ENCODE measurements at places on chromosomes 1 and 21. TPM values are rescaled to one million over a fixed set of nuclear protein-coding genes. Genes with fewer than 3 reads are reported as not detected.
A peak's percentile ranks its signal among the peaks of the same experiment; 100 is the strongest.

DNA sequence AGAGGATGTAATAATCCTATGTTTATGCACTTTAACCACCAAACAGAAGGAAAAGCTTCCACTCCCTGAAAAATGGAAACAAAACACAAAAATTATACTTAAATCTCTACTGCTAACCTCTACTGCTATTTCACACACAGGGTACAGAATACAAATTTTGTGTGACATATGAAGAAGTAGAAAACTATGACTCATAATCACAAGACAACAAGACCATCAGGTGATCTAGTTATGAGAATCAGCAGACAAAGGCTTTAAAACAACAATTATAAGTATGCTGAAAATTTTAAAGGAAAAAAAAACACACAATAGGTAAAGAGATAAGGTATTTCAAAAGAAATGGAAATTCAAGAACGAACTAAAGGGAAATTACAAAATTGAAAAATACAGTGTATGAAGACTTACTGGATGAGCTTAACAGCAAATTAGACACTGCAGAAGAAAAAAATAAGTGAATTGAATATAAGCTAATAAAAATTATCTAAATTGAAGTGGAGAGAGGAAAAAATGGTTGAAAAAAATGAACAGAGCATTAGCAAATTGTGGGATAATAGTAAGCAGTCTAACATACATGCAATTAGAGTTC lies 13.6 kb upstream of the NAV1 start:
- DNase-seq, result no peak

GRCh38 chr1:81345110-81345509 lies 455.6 kb upstream of the ADGRL2 start:
- no peak for DNase-seq

DNA sequence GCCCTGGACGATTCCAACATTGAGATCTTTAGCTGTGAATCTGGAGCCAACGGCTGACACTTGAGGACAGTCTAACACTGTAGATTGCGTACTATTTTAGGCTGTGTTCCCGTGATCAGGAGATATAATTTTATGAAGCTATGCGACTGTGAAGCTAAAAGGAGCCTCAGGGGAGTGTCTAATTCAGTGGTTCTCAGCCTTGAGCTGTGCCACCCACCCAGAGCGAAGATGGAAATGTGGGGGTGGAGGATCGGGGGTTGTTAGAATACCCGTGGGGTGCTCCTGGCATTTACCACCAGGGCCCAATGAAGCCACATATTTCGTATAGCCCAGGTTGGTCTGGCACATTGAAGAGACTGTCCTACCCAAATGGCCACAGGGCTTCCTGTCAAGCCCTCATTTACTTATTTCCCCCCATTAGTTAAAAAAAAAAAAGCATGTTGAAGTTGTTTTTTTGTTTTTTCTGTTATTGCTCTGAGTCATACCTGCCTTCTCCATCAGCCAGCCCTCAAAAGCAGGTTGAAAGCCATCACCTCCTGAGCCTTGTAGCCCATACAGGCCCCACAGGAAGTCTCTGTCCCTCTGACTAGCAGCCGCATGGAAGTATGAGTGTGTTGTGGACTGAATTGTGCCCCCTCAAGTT lies 141.7 kb downstream of the GALNT2 start:
- no peak for DNase-seq

DNA sequence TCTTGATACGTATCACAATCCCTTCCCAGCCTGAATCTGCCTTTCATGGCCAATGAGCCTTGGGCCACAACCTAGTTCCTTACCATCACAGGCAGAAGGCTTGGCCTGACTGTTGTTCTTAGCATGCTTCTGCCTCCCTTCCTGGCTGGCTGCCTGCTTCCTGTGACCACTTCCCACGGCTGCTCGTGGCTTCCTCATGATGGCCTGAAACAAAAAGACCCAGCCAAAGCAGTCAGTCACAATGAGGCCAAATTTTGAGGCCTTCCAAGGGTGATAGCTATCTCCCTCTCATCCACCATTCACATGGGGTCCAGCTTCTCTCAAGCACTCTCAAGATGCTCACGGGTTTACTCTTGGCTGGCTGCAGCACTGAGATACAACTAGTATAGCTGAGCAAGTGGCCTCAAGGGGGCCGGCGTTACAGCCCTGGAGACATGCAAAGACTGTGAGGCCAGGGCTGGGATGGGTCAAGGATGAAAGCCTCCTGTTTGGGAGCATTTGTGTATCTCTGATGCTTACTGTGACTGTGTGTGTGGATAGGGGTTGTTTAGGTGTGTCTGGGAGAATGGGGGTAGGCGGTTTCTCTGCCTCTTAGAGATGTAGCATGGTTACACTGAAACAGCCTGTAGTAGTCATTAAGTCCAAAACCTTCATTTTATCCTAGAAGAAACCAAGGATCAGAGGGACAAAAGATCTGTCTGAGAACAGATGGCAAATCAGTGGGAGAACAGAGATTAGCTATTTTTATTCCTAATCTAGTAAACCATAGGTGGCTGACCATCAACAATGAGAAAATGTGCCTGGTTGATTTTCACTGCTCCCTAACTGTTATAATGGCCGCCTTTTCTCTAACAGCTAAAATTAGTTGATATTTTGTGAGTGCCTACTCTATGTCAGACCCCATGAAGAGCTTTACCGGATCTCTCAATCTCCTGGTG lies 5.4 kb upstream of the TOE1 start:
- DNase-seq, result no peak

GRCh38 chr21:15104470-15104869 lies 39.7 kb upstream of the NRIP1 start:
- no peak for DNase-seq

DNA sequence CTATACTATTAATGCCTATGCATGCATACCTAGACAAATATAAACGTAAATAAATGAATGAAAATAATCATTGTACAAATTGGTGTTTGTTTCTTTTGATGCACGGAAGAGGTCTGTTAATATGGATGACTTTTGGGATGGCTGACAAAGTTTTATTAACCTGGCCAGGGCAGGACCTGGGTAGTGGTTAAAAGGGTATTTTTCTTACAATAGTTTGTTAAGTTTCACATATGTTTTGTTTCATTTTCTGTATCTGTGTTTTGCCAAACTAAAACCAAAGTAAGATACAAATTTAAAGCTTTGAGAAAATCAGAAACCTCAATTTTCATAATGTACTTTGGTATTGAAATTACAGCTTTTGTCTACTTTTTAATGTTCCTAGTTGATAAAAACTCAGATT lies 222.7 kb upstream of the OLFM3 start:
- DNase-seq, result no peak

- DNase-seq, result no peak
These were observed 15.4 kb downstream of the ECHDC2 start for GRCh38 chr1:52906135-52906603.

- DNase-seq, result no peak
These were observed 326.7 kb downstream of the SIPA1L2 start for GRCh38 chr1:232303222-232303620.

DNA sequence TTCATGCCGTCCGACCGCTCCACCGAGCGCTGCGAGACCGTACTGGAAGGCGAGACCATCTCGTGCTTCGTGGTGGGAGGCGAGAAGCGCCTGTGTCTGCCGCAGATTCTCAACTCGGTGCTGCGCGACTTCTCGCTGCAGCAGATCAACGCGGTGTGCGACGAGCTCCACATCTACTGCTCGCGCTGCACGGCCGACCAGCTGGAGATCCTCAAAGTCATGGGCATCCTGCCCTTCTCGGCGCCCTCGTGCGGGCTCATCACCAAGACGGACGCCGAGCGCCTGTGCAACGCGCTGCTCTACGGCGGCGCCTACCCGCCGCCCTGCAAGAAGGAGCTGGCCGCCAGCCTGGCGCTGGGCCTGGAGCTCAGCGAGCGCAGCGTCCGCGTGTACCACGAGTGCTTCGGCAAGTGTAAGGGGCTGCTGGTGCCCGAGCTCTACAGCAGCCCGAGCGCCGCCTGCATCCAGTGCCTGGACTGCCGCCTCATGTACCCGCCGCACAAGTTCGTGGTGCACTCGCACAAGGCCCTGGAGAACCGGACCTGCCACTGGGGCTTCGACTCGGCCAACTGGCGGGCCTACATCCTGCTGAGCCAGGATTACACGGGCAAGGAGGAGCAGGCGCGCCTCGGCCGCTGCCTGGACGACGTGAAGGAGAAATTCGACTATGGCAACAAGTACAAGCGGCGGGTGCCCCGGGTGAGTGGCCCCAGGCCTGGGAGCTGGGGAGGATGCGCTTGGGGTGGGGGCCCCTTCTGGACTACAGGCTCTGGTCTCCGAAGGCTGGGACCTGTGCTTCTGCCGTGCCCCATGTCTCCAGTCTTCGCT lies 1.1 kb downstream of the SKI start:
- DNase-seq, result peak; percentile 84

DNA sequence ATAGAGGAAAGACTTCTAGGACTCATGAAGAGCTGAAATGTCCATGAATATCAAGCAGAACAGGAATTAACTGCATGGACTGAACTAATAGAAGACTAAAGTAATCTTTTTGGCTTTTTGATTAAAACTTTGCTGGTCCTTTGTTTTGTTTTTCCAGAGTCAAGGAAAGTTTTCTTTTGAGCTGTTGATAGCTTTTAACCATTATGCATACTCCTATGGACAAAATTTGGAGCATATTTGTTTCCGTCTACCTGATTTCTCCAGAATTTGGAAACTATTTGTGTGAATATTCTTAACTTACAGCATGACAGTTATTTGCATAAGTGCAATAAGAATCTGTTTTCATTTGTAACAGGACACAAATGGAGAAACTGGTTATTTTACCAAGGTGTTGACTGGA lies 24.5 kb upstream of the CYP4B1 start:
- no peak for DNase-seq

The FMO3 gene
- total RNA-seq, result 13.4 TPM

The KCNE2 gene
- total RNA-seq, result not detected

The HPCAL4 gene
- 0.41 TPM for total RNA-seq

The DPYD gene
- total RNA-seq, result 91.9 TPM

- DNase-seq, result peak; percentile 35
These were observed 15.7 kb downstream of the LSS start for GRCh38 chr21:46212721-46213484.

DNA sequence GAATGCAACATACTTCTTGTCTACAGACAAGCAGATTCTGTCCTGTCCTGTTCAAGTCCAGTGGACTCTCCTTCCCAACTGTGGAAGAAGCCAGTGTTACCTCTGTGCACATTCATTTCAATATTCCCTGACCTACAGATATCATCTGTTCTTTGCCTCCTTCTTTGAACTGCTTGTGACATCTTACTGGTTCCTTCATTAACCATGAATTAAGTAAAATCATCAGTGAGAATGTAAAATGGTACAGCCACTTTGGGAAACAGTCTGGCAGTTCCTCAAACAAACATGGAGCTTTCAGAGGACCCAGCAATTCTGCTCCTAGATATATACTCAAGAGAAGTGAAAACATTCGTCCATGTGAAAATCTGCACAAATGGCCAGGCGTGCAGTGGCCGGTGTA lies 6.8 kb downstream of the SRARP start:
- DNase-seq, result no peak
